ENCODE measurements at places on chromosomes 1 and 21.

DNA sequence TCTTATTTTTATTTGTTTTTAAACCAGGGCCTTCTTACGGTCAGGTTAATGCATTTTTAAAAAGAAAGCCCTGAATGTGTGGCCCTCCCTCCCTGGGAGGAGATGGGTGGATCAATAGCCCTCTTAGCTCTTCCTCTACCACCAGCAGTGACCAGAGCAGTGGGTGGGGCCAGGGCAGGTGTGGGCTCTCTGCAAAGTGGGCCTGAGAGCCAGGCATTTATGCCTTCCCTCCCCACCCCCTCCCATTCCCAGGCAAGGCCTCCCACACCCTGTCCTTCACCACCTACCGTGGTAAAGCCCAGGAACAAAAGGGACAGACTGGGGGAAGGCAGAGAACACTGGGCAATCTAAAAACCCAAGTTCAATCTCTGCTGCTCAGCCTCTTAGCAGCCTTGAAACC is 63.9 kb downstream of the SSBP3 start:
- no peak for DNase-seq

- DNase-seq = no peak
Observed at GRCh38 chr1:172515927-172516326, 17.0 kb upstream of the SUCO start.

DNA sequence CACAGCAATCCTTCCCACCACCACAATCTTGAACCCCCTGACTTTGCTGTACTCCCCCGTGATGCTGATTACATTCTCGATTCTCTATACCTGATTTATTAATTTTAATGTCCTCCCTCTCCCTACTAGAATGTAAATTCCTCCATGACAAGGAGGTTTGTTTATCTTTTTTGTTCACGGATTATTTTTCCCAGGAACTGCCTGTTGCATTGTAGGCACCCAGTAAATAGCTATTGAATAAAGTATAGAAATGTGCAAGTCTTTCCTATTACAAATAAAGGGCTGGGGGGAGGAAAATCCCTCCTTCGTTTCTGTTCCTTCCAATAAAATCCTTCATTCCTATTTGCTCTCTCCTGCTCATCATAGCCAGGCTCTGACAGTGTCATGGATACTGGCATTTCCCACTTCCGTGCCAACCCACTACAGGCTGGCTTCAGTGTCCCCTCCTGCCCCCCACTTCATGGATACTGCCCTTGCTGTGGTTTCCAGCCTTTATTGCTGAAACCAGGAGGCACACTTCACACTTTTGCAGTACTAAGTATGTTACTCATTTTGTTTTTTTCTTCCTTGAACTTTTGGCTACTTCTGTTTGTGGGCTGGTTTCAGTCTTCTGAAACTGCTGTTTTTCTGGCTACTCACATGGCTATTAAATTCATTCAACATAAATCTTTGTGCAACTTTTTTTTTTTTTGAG is 7.5 kb downstream of the KIF1B start:
- DNase-seq = no peak

DNA sequence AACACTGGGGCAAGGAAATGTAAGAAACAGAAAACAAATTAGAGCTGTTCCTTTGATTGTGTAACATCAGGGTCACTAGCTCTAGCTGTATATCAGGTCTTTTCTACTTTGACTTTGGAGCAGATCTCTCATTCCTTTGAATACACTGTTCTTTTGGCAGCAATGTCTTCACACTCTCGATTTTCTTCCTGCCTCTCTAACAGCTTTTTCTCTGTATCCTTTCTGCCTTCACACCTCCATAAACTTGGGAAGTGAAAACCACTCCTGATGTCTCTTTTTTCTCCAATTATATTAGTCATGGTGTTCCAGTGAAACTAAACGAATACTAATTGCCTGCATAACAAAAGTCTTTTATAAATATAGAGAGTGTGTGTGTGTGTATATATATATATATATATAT is 1458.0 kb downstream of the NCAM2 start:
- no peak for DNase-seq

- no peak for DNase-seq
Observed at GRCh38 chr1:220991959-220992704, 112.9 kb downstream of the HLX start.

GRCh38 chr1:165644064-165644735 is 13.2 kb downstream of the MGST3 start:
- DNase-seq = no peak

GRCh38 chr1:74431531-74431930 is 80.9 kb downstream of the LRRC53 start:
- no peak for DNase-seq

DNA sequence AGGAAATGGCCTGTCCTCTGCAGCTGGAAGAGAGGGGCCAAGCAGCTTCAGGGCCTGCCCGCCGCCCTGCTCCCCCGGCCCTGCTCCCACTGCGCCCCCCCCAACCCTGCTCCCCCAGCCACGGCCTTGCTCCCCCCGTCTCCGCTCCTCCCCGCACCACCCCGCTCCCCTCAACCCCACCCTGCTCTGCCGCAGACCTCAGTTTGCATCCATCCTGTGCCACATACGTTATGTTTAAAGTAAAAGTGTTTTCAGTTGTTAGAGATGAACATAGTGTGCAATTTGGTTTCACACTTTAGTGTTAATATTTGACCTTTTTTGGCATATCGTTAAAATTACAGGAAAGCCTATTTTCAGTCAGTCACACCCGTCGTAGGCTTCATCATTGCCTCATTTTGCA is 34.1 kb upstream of the DIP2A start:
- DNase-seq = no peak

GRCh38 chr1:17538428-17539117 is 925 bp upstream of the ARHGEF10L start:
- no peak for DNase-seq

GRCh38 chr1:221283532-221283931 is 404.3 kb downstream of the HLX start:
- DNase-seq = no peak

DNA sequence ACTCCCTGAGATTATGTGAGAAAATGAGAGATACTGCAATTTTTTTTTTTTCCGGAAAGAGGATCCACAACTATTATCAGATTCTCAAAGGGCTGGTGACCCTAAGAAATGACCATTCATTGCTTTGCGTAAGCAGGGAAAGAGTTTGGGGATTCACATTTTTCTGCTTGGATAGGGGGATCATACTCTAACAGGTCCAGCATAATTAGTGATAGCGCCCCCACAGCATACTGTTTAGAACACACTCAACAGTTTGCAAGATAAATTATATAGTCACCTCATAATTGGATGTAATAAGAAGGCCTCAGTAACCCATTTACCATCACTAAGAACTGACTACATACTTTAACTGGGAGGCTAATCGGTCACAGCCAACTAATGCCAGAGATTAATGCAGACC is 1.9 kb downstream of the CCT3 start:
- no peak for DNase-seq

DNA sequence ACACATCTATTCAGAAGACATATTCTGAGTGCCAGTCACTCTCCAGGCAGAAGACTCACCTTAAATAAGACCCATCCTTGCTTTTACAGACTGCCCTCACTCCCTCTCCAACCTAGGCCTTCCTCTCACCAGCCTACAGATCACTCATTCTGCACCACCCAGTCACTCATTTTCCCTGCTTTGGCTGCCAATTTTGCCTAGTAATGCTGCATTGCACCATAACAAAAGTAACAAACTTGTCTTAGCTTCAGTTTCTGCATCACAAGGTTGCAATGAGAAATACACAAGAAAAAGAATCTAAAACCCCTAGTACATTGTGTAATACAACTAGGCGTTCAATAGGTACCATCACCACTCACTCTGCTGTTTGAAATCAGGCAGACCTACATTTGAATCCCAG is 292.4 kb downstream of the PLPP3 start:
- no peak for DNase-seq

DNA sequence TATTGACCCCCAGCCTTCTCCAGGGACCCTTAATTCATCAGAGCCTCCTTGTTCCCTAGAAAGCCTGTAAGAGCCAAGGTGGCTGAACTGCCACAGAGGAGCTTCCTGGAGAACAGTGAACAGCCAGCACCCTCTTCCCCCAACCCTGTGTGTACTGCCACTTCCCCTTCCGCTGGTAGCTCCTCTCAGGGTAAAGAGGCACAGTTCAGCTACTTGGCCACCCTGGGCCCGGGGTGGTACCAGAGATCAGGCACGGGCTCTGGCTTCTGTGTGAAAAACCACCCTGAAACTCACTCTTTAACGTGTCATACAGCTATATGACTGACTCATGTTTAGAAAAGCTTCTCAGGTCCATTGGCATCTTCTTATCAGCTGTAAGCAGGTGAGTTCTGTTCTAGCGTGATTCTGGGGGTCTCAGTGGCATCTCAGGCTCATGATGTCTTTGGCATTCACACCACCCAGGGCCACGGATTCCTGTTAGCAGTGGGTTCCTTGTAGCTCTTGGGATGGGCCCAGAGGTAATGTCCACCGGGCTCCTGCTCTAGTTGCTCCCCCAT is 22.4 kb downstream of the ARMH1 start:
- DNase-seq = no peak

DNA sequence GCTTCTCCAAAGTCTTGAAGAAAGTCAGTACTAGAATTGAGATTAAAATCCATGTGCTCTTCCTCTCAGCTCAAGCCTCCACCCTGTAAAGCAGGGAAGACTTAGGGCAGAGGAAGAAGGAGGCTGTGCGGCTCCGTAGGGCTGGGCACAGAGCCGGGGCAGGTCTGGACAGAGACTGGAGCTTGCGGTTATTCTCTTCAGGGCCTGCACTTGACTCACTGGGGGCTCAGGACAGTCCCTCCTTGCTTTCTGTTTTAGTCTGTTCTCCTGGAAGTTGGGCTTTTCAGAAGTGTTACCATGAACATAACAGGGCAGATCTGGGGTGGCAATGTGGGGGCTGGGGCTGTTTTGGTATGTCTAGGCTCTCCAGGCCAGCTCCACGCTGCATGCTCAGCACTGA is 21.6 kb upstream of the TRABD2B start:
- DNase-seq = no peak

- no peak for DNase-seq
Observed at GRCh38 chr1:93692983-93693591, 11.4 kb upstream of the BCAR3 start.

DNA sequence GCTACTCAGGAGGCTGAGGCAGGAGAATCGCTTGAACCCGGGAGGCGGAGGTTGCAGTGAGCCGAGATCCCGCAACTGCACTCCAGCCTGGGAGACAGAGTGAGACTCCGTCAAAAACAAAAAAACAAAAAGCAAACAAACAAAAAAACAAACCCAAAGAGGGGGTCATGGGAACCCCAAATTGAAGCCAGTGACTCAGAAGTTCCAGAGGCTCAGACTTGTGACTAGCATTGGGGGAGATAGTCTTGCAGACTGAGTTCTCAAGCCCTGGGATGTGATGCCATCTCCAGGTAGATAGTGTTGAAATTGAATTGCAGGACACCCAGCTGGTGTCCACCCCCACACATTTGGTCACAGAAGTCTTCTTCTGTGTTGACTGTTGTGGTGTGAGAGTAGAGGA is 24.9 kb upstream of the ENO1 start:
- DNase-seq = no peak

DNA sequence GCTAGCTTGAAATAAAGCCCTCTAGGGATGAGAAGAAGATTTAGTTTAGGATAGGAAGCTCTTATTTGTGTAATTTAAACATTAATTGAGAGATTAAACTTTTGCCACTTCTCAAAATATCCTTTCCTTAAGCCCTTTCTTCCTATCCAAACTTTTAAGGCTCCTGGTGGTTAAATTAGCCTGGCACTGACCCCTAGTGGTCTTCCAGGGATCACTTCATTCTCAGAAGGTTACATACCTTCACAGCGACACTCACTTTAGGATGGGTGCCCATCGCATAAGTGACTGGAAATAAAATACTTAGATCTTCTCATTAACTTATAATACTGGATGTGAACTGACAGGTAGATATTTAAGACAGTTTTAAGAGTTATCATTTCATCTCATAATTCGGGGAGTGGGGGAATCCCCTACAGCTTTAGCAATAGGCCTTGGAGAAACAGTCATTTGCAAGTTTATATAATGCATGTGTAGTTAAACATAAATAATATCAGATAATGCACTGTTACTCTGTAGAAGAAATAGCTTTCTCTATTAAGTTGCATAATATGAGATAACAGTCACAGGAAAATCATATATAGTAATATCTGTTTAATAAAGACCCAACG is 7.4 kb downstream of the LHX9 start:
- DNase-seq = peak; percentile 6

DNA sequence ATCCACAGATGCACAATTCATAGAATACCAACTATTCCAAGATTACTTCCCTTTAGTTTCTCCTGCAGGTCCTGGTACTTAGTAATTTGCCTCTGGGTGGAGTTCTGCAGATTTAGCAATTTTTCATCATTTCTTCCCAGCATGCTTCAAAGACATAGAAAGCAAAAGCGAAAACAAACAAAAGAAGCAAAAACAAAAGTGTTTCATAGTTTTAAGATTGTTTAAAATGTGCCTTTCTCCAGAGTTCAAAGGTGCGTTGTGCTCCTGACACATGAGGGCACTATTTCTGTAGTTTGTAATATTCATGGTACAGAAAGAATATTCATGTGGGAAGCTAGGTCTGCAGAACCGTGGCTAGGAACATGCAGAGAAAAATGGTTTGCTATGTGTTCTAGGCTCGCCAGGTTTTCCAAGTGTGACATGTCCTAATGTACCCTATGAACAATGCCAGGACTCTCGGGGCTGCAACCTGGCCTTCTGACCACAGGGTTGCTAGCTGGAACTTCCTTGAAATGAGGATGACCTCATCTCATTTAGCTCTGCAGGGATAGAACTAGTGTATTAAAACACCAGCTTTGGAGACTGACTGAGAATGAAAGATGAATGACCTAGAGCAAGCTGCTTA is 30.0 kb upstream of the RCSD1 start:
- DNase-seq = no peak

- no peak for DNase-seq
Observed at GRCh38 chr1:30632481-30632880, 90.9 kb downstream of the MATN1 start.

- peak; percentile 49 for DNase-seq
Observed at GRCh38 chr1:54274448-54274847, 74.5 kb downstream of the MRPL37 start.

- no peak for DNase-seq
Observed at GRCh38 chr1:184826001-184826400, 71.3 kb upstream of the EDEM3 start.

GRCh38 chr1:51168936-51169335 is 66.9 kb downstream of the C1orf185 start:
- no peak for DNase-seq
